ENCODE measurements at places on chromosomes 7 and 10. TPM values are rescaled to one million over a fixed set of nuclear protein-coding genes. Genes with fewer than 3 reads are reported as not detected.

DNA sequence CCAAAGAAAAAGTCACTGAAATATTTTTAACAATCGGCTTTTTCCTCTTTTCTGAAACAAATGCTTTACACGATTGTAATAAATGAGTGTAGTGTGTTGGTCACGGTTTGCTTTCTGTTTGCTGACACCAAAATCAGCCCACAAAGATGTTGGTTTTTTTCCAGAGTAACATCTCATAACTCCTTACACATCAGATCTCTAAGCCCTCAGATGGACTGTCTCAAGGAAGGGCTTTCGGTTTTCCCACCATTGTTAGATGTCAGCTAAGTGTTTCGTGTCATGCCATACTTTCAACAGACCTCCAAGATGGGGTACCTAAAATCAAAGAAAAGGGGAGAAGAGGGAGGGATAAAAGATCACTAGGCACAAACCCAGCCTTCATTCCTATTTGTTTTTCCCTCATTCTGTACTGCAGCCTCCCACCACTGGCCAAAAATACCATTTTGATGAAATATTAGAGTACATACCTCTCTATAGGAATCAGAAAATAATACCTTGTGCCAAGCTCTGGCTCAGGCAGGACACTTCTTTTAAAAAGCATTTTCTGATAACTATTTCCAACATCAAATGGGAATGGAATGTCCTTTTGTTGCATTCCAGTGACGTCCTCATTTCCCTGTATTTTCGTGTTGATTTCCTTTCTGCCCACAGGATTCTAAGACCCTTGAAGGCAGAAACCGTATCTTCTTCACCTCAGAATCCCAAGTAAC is 159.1 kb downstream of the DGKI start:
- H3K4me3 ChIP-seq, result no peak overlapping the region
- no peaks in the 10 kb centered on the region for H3K36me3 ChIP-seq
- DNase-seq, result no peak
- H3K4me1 ChIP-seq, result no peaks in the 10 kb centered on the region
- H3K27ac ChIP-seq, result no peak overlapping the region

Gene MUC3A
- 30.8 TPM for total RNA-seq

DNA sequence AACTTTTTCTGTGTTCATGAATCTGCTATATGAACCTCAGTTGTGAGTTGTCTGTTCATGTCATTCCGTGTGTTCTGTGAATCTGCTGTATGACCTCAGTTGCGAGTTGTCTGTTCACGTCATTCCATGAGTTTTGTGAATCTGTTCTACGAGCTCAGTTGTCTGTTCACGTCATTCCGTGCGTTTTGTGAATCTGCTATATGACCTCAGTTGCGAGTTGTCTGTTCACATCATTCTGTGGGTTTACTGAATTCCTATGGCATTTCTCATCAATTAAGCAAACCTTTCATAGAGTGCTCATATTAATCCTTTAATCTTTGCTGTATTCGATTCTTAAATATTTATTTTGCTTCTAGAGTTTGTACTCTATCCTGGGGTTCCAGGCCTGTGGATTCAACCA is 150.6 kb downstream of the DIP2C start:
- H3K27ac ChIP-seq, result no peak overlapping the region
- H3K4me1 ChIP-seq, result no peaks in the 10 kb centered on the region
- H3K4me3 ChIP-seq, result no peak overlapping the region

Gene EIF5AL1
- total RNA-seq, result 5.6 TPM

Gene RHOBTB1
- total RNA-seq, result 1.6 TPM

GRCh38 chr10:14578060-14578952 is 196.4 kb downstream of the FAM107B start:
- H3K4me1 ChIP-seq, result peaks cover 11% of the 10 kb centered on the region
- DNase-seq, result no peak
- no peaks in the 10 kb centered on the region for H3K27me3 ChIP-seq
- H3K4me3 ChIP-seq, result no peak overlapping the region
- no peaks in the 10 kb centered on the region for H3K36me3 ChIP-seq

DNA sequence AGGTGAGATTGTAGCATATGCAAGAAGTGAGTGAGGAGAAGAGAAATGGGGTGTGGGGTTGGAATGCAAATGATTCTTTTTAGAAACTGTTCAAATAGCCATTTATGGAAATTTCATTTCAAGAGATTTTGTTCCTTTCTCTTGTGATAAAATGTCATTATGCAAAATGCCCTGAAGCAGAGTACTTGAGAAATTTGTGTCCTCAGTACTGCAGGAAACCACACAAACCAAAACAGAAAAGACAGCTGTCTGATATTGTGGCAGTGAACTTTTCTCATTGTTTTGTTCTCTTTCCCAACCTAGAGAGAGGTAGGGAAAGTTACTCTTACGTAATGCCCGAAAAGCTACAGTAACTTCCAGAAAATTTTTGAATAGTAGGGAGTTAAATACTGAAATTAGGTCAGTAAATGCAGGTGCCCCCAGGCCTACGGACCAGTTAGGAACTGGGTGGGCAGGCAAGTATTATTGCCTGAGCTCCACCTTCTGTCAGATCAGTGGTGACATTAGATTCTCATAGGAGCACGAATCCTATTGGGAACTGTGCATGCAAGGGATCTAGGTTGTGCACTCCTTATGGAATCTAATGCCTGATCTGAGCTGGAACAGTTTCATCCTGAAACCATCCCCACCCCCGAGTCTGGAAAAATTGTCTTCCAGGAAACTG is 34.0 kb downstream of the DLD start:
- H3K27ac ChIP-seq, result no peak overlapping the region
- DNase-seq, result no peak
- no peak overlapping the region for H3K4me3 ChIP-seq
- H3K36me3 ChIP-seq, result peaks cover 29% of the 10 kb centered on the region

GRCh38 chr10:5679606-5680005 is 5.0 kb upstream of the TASOR2 start:
- H3K27me3 ChIP-seq, result no peaks in the 10 kb centered on the region
- no peaks in the 10 kb centered on the region for H3K36me3 ChIP-seq
- H3K4me1 ChIP-seq, result peaks cover 4% of the 10 kb centered on the region

DNA sequence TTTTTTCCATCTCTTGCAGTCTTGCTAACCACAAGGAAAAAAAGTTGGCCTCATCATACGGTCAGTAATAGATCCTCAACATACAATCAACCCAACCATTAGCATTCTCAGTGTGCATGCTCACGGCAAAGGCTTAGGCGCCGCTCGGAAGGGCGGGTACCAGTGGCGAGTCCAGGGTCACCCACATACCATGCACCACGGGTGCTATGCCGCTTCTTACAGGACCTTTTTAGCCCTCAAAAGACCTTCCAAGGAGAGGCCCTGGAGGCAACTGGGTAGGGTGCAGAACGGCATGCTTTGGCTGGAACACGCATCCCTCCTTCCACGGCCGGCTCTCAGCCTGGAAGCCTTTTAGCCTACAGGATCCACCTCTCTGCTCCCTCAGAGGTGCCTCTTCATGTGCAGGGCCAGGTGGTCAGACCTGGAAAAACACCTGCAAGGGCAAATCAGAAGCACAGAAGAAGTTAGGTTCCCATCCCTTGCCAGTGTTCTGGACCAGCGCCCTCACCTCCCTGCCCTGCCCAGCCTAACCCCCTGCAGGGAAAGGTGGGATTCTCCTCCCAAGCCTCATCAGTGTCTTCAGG is 5.8 kb downstream of the KLF6 start:
- H3K4me3 ChIP-seq, result no peak overlapping the region
- no peak for DNase-seq
- peaks cover 89% of the 10 kb centered on the region for H3K4me1 ChIP-seq
- peak overlapping the region; percentile 27 for H3K27ac ChIP-seq
- H3K27me3 ChIP-seq, result no peaks in the 10 kb centered on the region

- H3K4me3 ChIP-seq, result no peak overlapping the region
- no peak for DNase-seq
- no peaks in the 10 kb centered on the region for H3K36me3 ChIP-seq
- no peaks in the 10 kb centered on the region for H3K4me1 ChIP-seq
- no peak overlapping the region for H3K27ac ChIP-seq
- H3K27me3 ChIP-seq, result no peaks in the 10 kb centered on the region
Observed at GRCh38 chr7:112726076-112726475, 64.1 kb downstream of the TMEM168 start.

Gene NPTX2
- total RNA-seq, result not detected

- H3K4me1 ChIP-seq, result no peaks in the 10 kb centered on the region
- no peak overlapping the region for H3K4me3 ChIP-seq
- no peaks in the 10 kb centered on the region for H3K27me3 ChIP-seq
- H3K36me3 ChIP-seq, result no peaks in the 10 kb centered on the region
- DNase-seq, result no peak
- H3K27ac ChIP-seq, result no peak overlapping the region
Observed at GRCh38 chr7:1229202-1229947, 3.3 kb upstream of the UNCX start.

Gene PLEKHA8
- total RNA-seq, result 13.6 TPM

Gene OR2A12
- not detected for total RNA-seq

Gene LBX1
- not detected for total RNA-seq

DNA sequence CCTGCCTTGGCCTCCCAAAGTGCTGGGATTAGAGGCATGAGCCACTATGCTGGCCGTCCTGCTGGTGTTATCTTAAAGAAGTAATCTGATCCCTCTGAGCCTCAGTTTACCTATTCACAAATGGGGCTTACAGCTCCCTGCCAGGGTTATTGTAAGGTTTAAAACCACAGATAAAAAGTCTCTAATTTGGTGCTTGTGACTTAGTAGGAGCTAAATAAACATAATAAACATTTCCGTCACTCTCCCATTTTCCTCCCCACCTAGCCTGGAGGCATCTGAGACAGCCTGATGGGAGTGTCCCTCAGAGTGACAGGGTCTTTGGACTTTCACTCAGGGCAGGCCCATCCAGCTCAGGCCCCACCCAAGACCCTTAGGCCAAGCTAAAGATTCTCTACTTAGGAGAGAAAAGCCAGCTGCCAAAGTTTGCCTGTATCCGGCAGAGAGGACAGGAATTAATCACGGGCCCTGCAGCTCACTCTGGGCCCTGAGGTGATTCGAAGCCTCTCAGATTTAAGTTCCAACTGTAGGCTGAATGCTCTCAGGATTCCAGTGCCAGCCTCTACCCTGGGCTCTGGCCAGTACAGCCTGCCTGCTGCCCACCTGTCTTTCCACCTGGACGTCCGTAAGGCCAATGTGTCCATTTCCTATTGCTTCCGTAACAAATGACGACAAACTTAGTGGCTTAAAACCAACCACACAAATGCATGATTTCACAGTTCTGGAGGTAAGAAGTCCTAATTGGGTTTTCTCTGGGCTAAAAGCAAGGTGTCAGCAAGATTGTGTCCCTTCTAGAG is 21.8 kb upstream of the DUSP5 start:
- DNase-seq, result no peak
- H3K27ac ChIP-seq, result no peak overlapping the region
- H3K27me3 ChIP-seq, result no peaks in the 10 kb centered on the region
- no peak overlapping the region for H3K4me3 ChIP-seq
- H3K4me1 ChIP-seq, result peaks cover 15% of the 10 kb centered on the region

DNA sequence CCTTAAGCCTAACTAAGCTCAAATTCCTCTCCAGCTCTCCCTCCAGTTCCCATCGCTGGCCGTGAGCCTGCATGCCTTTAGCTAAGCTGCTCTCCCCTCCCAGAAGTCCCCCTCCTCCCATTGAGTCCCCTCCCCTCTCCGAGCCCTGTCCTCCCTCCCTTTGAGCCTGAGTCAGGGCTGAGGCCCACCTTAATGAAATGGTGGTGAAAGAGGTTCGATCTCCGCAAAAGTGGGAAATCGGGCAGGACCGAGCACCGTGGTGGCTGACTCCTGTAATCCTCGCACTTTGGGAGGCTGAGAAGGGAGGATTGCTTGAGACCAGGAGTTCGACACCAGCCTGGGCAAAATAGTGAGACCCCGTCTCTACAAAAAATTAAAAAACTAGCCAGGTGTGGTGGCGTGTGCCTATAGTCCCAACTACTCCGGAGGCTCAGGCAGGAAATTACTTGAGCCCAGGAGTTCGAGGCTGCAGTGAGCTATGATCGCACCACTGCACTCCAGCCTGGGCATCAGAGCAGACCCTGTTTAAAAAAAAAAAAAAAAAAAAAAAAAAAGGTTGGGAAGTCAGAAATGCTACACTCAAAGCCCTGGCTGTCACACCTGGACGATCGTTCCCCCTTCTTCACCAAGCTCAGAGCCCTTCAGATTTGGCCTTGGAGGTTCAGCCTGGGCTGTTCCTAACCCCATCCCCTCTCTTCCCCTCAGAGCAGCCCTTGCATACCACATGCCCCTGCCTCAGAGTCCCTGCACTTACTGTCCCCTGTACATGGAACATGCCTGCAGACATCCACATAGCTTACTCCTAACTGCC is 995 bp upstream of the CLDN3 start:
- DNase-seq, result no peak
- H3K4me3 ChIP-seq, result peak overlapping the region; percentile 44
- H3K27me3 ChIP-seq, result no peaks in the 10 kb centered on the region
- peaks cover 16% of the 10 kb centered on the region for H3K4me1 ChIP-seq

Gene IL6
- not detected for total RNA-seq

GRCh38 chr7:117731455-117731854 is 141.8 kb downstream of the CTTNBP2 start:
- DNase-seq, result no peak
- H3K27ac ChIP-seq, result no peak overlapping the region
- H3K36me3 ChIP-seq, result no peaks in the 10 kb centered on the region

DNA sequence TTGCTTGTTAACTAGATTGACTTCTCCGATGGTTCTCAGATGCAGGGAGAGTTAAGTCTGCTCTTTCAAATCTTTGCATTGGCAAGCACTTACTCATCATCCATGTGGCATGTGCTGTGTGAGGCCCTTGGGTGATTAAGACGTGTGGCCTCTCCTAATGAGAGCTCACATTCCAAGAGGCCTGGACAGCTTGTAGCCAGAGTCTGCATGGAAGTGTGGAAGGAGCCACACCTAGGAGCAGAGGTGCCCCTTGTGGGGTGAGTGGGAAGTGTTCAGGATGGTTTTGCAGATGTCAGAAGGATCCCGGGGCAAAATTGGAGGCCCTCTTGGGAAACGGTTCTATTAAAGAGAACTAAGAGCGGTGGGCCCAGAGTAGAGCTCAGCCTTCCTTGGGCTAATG is 225.9 kb downstream of the PAXIP1 start:
- H3K36me3 ChIP-seq, result no peaks in the 10 kb centered on the region
- H3K27me3 ChIP-seq, result no peaks in the 10 kb centered on the region
- peaks cover 3% of the 10 kb centered on the region for H3K4me1 ChIP-seq
- no peak overlapping the region for H3K4me3 ChIP-seq
- DNase-seq, result peak; percentile 12

GRCh38 chr10:60260321-60260720 is 129.4 kb downstream of the ANK3 start:
- H3K4me1 ChIP-seq, result no peaks in the 10 kb centered on the region
- H3K4me3 ChIP-seq, result no peak overlapping the region
- DNase-seq, result no peak
- no peak overlapping the region for H3K27ac ChIP-seq

Gene SLC26A3
- total RNA-seq, result 0.54 TPM

Gene HOGA1
- 1.6 TPM for total RNA-seq

Gene EMX2
- total RNA-seq, result not detected

DNA sequence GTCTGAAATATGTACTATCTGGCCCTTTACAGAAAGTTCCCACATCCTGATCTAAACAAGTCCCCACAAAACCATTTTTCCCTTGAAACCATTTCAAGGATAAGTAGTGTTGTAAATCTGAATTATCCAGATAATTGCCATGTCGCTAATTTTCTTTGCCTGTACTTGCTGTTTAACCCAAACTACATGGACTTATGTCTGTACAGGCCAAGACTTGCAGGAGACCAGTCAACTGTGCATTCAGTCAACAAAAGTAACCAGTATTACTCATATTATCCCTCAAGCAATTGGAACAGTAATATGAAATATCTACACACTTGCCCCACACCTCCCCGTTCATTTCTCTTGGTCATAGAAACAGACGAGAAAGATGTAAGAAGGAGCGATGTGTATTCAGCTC is 347.8 kb upstream of the NFE2L3 start:
- no peak overlapping the region for H3K27ac ChIP-seq
- H3K36me3 ChIP-seq, result no peaks in the 10 kb centered on the region
- H3K4me1 ChIP-seq, result no peaks in the 10 kb centered on the region
- no peak for DNase-seq
- H3K27me3 ChIP-seq, result peaks cover 74% of the 10 kb centered on the region

Gene MRPS17
- total RNA-seq, result 27.5 TPM
